ENCODE measurements at places on chromosomes 4 and X. TPM values are rescaled to one million over a fixed set of nuclear protein-coding genes. Genes with fewer than 3 reads are reported as not detected.

The SUPT20HL2 gene
- polyA plus RNA-seq = not detected

The DMD gene
- 20.7 TPM for polyA plus RNA-seq

The NUDT9 gene
- polyA plus RNA-seq = 22.4 TPM

The WDR17 gene
- 59.1 TPM for polyA plus RNA-seq

The NUDT10 gene
- 70.5 TPM for polyA plus RNA-seq

The TLR3 gene
- polyA plus RNA-seq = not detected

The RHOXF2B gene
- polyA plus RNA-seq = not detected

The EPGN gene
- polyA plus RNA-seq = not detected

The PNCK gene
- polyA plus RNA-seq = 9.5 TPM

The NHS gene
- polyA plus RNA-seq = 1.9 TPM

The NDST3 gene
- polyA plus RNA-seq = 4.0 TPM

The FGF16 gene
- not detected for polyA plus RNA-seq

The KCND1 gene
- polyA plus RNA-seq = 3.7 TPM

The POU4F2 gene
- not detected for polyA plus RNA-seq

The TLR6 gene
- polyA plus RNA-seq = not detected

The SHROOM4 gene
- 1.4 TPM for polyA plus RNA-seq

The GLRB gene
- polyA plus RNA-seq = 24.9 TPM

The LPAR4 gene
- 2.8 TPM for polyA plus RNA-seq

The FGA gene
- polyA plus RNA-seq = not detected

The EGF gene
- polyA plus RNA-seq = not detected

The RGS12 gene
- 66.4 TPM for polyA plus RNA-seq

The SMIM43 gene
- 0.17 TPM for polyA plus RNA-seq

The FMR1NB gene
- not detected for polyA plus RNA-seq

The SUPT20HL1 gene
- polyA plus RNA-seq = not detected

The CCDC110 gene
- polyA plus RNA-seq = not detected

The CXCL3 gene
- polyA plus RNA-seq = 1.1 TPM

The CT45A2 gene
- polyA plus RNA-seq = not detected

The MTNR1A gene
- polyA plus RNA-seq = not detected

The PCDH7 gene
- polyA plus RNA-seq = 12.6 TPM

The NUDT11 gene
- polyA plus RNA-seq = 118 TPM

The XK gene
- 1.8 TPM for polyA plus RNA-seq

The MAPK10 gene
- polyA plus RNA-seq = 147 TPM

The TMPRSS11A gene
- not detected for polyA plus RNA-seq

The TRIM60 gene
- polyA plus RNA-seq = not detected

The NAA11 gene
- polyA plus RNA-seq = not detected

The STK32B gene
- polyA plus RNA-seq = 42.8 TPM

The FRG2 gene
- not detected for polyA plus RNA-seq

The RAB9B gene
- polyA plus RNA-seq = 50.6 TPM

The FAM9B gene
- not detected for polyA plus RNA-seq

The PTCHD1 gene
- polyA plus RNA-seq = 10.0 TPM

The OCIAD2 gene
- 69.7 TPM for polyA plus RNA-seq

The SLC6A14 gene
- not detected for polyA plus RNA-seq

The CFI gene
- polyA plus RNA-seq = not detected

The IGSF1 gene
- polyA plus RNA-seq = 3.0 TPM

The TBC1D9 gene
- polyA plus RNA-seq = 46.8 TPM

The PCSK1N gene
- 243 TPM for polyA plus RNA-seq

The ZNF185 gene
- polyA plus RNA-seq = 3.8 TPM

The ODAM gene
- polyA plus RNA-seq = not detected

The XAGE1A gene
- not detected for polyA plus RNA-seq

The ARHGAP36 gene
- 4.9 TPM for polyA plus RNA-seq

The GLRA3 gene
- polyA plus RNA-seq = 0.76 TPM

The PDE6B gene
- 3.2 TPM for polyA plus RNA-seq
